ENCODE measurements at places on chromosomes 3 and 15.
A peak's percentile ranks its signal among the peaks of the same experiment; 100 is the strongest.

DNA sequence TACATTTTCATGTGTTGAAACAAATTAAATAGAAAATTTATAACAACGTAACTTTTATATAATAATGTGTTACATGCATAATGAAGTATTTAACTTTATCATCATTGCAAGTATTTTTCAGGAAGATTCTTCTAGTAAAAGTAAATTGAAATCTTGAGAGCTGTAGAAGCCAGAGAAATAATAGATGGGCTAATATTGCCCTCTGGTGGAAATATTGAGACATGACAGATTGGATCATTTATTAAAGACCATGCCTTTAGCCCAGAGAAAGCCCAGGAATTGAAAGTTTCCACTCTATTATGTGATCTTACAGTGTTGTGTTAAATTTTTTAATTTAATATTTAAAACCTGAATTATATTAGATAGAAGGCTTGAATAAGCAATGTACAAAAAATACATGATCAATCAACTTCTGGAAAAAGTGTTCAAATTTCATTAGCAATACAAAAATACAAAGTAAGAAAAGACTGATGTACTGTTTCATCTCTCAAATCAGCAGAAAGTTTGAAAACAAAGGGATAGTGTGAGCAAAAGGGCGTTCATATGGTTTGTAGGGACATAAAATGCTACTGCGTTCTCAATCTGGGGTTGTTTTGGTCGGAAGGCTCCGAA, 52.7 kb upstream of the SPTSSB start:
- no peak for DNase-seq

- no peak for DNase-seq
These were observed 256.0 kb upstream of the CTDSPL start for GRCh38 chr3:37605572-37606153.

DNA sequence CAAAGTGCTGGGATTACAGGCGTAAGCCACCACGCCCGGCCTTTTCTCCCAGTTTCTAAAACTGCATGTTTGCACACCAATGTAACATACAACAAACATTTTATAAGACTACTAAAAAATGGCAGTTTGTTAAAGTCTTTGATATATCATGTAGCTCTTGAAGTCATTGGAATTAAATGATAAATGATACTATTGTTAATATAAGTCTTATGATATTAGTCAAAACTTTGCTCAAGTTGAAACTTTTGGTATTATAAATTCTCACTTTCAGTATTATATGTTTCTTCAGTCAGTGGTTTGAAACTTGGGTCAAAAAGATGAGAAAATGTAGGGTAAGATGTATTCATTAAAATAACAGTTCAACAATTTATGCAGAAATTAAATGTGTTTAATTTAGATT, 117.6 kb upstream of the TBL1XR1 start:
- DNase-seq = no peak

DNA sequence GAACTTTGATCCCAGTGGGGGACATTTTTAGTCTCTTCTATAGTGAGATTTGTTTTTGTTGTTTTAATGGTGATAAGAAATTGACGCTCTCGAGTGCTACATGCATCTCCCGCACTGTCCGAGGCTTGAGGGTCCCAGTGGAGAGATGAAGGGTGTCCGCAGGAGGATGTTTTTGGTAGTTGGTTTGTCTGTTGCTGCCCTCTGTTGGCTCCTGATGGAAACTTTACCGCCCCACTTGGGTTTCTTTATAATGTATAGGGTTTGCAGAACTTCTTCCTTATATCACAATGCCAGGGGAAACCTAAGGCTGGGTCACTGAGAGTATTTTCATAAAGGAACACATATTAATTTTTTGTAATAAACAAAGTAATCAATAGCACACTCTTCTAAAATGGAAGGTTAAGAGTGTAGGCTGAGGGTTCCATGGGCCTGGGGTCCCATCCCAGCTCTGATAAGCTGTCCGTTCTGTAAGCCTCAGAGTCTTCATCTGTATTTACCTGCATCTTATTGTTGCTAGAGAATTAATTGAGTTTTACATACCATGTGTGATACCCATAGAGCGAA, 185.3 kb upstream of the FEZF2 start:
- peak; percentile 77 for DNase-seq

GRCh38 chr3:170622369-170623159, 36.7 kb upstream of the SLC7A14 start:
- DNase-seq = peak; percentile 85

GRCh38 chr3:73786998-73787397, 162.3 kb upstream of the PDZRN3 start:
- DNase-seq = no peak

DNA sequence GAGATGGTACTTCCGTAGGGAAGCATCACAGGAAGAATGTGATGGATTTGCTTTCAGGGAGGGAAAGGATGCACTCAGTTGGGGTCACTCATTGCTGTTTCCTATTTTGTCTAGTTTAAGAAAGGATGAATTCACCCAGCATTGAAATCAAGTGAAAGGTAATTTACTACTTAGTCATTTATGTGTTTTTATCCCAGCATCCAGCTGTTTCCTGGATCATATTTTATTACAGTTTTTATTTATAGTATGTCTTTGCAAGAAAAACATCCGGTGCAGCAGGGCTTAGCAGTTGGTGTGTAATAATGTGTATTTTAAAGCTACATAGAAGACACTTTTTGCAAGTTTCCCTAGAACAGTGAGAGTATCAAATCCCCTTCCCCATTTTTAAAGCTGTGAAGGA, 37.4 kb upstream of the GOLGA8B start:
- DNase-seq = no peak

- no peak for DNase-seq
These were observed 22.1 kb upstream of the POLG start for GRCh38 chr15:89356634-89357298.

GRCh38 chr15:95742256-95742655, 588.2 kb upstream of the NR2F2 start:
- DNase-seq = no peak

DNA sequence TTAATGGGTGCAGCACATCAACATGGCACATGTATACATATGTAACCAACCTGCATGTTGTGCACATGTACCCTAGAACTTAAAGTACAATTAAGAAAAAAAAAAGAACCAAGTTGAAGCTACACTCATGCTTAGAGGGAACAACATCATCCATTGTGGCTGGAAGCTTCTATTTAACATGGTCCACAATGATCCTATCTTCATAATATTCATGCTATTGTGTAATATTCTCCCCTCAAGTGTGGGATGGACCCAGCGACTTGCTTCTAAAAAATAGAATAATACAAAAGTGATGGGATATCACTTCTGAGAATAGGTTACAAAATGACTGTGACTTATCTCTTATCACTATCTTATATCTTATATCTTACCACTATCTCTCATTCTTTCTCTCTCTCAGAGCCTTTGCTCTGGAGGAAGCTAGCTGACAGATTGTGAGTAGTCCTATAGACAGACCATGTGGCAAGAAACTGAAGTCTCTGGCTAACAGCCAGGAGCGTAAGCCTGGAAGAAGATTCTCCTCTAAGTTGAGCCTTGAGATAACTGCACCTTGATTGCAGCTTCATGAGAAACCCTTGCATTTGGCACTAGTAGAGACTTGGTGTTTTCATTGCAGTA, 198.5 kb upstream of the MRPL3 start:
- no peak for DNase-seq

DNA sequence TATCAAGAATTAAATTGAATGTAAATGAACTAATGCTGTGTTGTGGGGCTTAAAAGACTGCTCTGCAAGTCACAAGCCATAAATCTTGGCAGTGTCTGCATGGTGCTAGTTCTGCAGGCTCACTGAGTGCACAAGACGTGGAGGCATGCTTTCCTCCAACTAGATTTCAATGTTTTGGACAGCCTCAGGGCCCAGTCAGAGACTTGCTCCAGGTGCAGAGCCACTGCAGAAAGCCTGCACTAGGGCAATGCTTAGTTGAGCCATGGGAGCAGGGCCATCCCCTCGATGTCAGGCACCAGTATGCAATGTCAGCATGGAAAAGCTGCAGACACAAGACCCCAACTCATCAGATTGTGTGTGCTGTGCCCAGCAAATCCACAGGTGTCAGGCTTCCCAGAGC, 234.5 kb upstream of the CDIN1 start:
- DNase-seq = no peak

DNA sequence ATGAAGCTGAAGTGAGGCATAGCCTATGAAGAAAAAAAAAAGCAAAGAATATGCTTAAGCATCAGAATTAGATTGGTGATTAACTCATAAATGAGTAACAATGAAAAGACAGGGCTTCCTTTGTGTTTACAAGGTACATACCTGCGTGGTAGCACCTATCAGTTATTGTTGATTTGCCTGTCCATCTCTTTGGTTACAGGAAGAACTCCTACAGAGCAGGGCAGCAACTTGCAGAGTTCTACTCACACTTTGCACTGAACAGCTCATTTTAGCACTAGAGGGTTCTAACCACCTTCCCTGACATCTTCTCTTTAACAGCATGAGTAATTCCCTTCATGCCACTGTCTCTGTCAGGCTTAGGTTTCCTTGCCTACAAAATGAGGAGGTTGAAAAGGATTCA, 166.0 kb downstream of the DPH6 start:
- DNase-seq = no peak

DNA sequence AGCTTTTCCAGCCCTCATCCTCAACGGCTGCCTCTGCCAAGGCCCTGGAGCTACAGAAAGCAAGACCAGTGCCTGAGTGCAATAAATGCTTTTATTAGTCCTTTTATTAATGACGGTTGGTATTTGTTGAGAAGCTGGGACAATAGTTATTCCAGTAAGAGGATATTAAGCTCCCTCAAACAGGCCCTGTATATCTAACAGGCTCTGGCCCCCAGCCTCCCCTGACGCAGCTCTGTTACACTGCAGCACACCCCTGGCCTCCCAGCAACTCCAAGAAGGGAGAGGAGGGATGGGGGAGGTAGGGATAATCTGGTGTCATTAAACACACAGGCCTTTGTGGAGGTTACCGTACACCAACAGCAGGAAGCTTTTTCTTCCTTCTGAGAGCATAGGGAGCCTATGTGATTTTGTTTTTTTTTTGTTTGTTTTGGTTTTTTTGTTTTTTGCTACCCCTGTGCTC, 30.8 kb upstream of the MAGEF1 start:
- no peak for DNase-seq

GRCh38 chr15:32786906-32787305, 69.1 kb downstream of the GREM1 start:
- DNase-seq = no peak

DNA sequence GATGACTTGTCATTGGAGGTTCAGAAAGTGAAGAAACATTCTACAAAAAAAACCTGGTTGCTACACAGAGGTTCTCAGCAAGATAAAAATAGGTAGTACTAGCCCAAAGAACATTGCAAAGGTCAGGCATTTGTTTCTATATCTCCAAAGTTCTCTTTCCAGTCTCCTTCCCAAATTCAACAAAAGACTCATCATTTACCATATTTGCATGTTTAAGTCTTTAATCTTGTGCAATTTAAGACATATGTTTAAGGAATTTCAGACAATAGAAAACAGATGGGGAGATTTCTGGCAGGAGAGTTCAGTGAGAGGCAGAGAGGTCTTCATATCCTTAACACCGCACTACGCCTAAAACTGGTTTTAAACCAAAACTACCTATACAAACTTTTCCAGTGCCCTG, 173.8 kb upstream of the THBS1 start:
- DNase-seq = no peak

GRCh38 chr3:32098528-32098927, 7.9 kb upstream of the GPD1L start:
- no peak for DNase-seq

DNA sequence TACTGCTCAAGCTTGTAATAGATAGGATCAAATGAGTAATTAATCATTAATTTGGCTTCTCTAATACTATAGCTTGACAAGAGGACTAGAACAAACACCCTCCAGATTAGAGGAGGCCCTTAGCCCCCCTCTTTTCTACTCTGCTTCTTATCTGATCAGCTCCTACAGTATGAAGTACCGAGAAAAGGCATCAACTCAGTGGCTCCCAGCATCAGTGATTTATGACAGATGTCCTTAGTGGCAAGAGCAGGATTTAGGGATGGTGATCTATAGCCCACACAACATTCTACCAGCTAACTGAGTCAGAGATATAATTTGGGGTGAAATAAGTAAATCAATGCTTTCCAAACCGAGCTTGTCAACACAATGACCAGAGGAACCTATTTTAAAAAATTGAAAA, 541.1 kb downstream of the NLGN1 start:
- DNase-seq = no peak

GRCh38 chr3:153463895-153464294, 301.9 kb downstream of the RAP2B start:
- DNase-seq = no peak

- DNase-seq = no peak
These were observed 98.8 kb upstream of the TNFAIP8L3 start for GRCh38 chr15:51193526-51193925.

- no peak for DNase-seq
These were observed 561.4 kb downstream of the PYDC2 start for GRCh38 chr3:192022412-192022811.

DNA sequence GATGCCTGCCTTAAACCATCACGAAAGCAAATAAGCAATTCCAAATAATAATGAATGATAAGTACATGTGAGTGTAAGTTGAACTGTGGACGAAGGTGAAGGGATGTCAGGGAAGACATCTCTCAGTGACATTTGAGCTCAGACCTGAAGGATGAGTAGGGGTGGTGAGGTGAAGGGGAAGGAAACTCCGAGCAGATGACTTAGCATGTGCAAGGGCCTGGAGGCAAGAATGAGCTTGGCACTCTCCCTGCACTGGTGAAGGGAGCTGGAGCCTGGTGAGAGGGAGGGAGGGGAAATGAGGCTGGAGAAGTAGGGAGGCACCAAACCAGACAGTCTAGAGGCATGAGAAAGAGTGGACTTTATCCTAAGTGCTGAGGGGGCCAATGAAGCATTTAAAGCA, 84.3 kb downstream of the MTHFS start:
- no peak for DNase-seq

DNA sequence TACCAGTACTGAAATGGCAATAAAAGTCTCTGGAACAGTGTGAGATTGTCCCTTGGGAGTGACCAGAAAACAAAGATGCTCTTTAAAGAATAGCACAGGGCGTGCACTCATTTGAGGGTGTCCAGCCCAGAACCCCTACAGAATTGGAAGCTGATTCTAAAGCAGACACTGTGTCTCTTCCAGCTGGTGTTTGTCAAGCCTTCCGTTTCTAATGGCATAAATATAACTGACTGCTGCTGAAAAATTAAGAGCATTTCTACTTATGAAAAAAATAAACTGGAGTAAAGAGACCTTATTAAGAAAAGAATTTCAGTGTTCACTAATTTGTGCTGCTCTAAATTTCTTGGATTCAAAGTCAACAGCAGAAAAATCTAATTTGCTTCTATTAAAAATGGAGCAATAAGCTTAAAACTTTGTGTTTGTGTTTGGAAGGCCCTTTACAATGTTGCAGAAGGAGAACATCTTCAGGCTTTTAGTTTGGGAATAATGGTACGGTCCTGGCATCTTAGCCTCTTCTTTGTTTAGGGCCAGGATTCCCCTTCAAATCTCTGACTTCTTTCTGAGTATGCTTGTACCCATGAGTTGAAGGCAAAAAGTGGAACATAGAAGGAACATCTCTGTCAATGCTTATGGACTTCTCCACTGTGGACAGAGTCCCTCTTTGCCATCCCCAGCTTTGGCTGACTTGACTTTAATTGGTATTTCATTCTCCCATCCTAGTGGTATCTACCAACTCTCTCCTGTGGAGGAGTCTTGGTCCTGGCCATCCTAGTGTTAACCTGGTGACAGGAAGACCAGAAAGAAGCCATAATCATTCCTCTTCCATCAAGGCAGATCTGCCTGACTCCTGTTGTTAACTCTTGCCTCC, 65.9 kb downstream of the THSD4 start:
- DNase-seq = no peak

All from ELF-1 (cell line).